Activated CD8-positive, alpha-beta T cell treated with anti-CD3 and anti-CD28 coated beads for 36 hours (primary cell): ENCODE measurements at places on chromosomes 3 and 15. TPM values are rescaled to one million over a fixed set of nuclear protein-coding genes. Genes with fewer than 3 reads are reported as not detected.

- H3K27ac ChIP-seq: no peak overlapping the region
- no peaks in the 10 kb centered on the region for H3K27me3 ChIP-seq
- peaks cover 20% of the 10 kb centered on the region for H3K4me1 ChIP-seq
- H3K36me3 ChIP-seq: no peaks in the 10 kb centered on the region
These were observed 119.6 kb downstream of the TFDP2 start for GRCh38 chr3:142029791-142030190.

DNA sequence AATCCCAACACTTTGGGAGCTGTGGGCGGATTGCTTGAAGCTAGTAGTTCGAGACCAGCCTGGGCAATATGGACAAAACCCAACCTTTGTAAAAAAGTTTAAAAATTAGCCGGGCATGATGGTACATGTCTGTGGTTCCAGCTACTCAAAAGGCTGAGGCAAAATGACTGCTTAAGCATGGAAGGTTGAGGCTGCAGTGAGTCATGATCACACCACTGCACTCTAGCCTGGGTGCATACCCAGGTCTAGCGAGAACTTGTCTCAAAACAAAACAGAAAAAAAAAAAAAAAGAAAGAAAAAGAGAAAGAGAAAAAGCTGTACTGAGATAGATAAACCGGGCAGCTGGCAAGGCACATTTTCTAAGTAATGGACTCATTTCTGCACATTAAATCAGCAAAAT, 10.6 kb downstream of the ARPP19 start:
- peak; percentile 82 for DNase-seq
- H3K27me3 ChIP-seq: no peaks in the 10 kb centered on the region
- H3K4me3 ChIP-seq: peak overlapping the region; percentile 26
- peaks cover 65% of the 10 kb centered on the region for H3K4me1 ChIP-seq
- H3K36me3 ChIP-seq: peaks cover 37% of the 10 kb centered on the region

DNA sequence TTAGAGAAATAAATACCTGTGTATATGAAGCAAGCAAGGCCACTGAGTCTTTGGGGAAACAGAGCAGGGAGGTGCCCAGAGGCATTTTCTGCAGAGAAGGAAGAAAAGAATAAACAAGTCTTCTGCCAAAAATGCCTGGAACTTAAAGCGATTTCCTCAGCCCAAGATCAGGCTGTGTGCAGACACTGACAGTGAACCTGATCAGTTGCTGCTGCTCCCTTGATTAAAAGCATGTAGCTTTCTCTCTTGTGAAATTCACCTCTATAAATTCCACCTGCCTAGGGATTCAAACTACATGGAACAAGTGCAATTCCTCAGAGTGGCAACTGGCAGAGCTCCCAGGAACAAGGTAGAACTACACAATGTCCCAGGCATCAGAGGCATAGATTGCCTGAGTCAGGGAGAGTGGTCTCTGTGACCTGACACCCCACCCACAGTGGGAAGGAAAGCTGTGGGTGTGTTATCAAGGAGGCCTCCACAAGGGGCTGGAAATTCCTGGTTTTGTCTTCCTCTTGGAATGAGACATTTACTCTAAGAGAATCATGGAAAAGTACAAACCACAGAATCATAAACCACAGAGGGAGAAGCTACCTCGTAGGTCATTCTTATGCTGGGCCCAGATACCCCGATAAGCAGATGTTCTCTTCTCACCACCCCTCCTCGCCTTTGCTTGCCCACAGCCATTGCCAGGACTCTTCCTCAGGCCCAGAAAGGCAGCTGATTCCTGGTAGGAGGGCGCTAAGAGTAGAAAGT, 1.8 kb upstream of the ZBTB38 start:
- H3K27me3 ChIP-seq: no peaks in the 10 kb centered on the region
- H3K4me1 ChIP-seq: peaks cover 28% of the 10 kb centered on the region
- no peaks in the 10 kb centered on the region for H3K36me3 ChIP-seq
- no peak for DNase-seq
- no peak overlapping the region for H3K4me3 ChIP-seq

DNA sequence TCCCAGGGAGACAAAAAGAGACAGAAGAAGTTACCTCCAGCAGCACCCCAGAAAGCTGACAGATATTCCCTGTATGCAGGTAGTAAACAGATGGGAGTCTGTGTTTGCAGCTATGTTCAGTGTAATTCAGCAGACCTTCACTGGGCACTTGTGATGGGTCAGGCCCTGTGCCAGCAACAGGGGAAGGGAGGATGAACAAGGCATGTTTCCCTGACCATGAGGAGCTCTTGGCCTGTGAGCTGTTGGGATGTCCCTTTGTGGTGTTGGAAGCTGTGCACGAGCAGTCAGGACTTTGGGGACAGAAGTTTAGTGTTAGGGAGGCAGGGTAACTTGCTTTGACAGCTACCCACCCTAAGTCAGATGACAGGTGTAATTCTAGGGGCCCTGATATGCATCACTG, 106.0 kb upstream of the TRIM42 start:
- DNase-seq: no peak
- H3K27me3 ChIP-seq: no peaks in the 10 kb centered on the region
- H3K36me3 ChIP-seq: no peaks in the 10 kb centered on the region
- no peak overlapping the region for H3K27ac ChIP-seq

DNA sequence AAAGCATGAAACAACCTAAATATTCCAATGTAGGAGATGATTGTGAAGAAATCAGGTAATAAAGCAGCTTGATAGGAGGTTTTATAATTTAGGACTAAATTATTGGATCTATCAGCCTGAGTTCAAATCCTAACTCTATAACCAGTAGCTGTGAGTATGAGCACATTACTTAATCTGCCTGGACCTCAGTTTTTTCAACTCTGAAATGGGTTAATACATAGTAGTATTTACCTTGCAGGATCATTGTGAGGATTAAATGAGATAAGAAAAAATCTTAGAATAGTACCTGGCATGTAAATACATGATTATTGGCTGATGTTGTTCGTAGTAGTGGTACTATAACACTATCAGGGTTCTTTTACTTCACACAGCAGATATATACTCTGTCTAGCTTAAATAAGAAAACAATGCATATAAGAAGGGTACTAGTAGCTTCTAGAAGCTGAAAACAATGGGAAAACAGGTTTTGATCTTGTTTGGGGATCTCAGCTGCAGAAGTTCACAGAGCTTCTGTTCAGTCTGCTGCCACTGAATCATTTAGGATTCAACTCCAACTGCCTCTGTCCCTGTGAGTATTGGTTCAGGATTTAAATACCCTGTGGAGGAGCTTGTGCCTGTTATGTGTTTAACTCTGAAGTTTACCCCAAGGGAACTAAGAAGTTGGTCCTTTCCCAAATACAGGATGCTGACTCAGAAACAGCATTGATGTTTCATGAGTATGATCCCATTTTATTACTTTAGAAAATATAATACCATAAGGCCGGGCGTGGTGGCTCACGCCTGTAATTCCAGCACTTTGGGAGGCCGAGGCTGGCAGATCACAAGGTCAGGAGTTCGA, 34.2 kb downstream of the KAT2B start:
- H3K4me3 ChIP-seq: no peak overlapping the region
- H3K27me3 ChIP-seq: no peaks in the 10 kb centered on the region
- H3K36me3 ChIP-seq: peaks cover 9% of the 10 kb centered on the region

- no peaks in the 10 kb centered on the region for H3K36me3 ChIP-seq
- no peak for DNase-seq
- H3K4me3 ChIP-seq: no peak overlapping the region
- peaks cover 9% of the 10 kb centered on the region for H3K4me1 ChIP-seq
These were observed 158.9 kb downstream of the NUP210 start for GRCh38 chr3:13261104-13261830.

DNA sequence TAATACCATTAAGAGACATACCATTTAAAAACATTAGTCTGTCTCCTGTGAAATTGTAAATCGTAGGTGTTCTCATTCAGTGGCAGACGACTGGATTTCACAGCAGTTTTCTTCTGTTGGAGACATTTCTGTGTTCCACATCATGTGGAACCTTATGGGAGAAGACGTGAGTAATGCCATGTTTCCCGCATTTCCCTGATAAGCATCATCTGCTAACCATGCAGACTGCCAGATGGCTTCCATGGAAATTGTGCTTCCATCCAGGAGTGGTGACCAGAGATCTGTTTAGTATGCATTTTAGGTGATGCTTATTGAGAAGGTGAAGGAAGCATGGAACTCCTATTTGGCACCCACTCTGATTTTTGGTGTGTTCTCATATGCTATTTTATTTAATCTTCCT, 28.4 kb upstream of the ST3GAL6 start:
- H3K4me3 ChIP-seq: no peak overlapping the region
- peaks cover 20% of the 10 kb centered on the region for H3K4me1 ChIP-seq
- no peaks in the 10 kb centered on the region for H3K36me3 ChIP-seq
- no peak overlapping the region for H3K27ac ChIP-seq

DNA sequence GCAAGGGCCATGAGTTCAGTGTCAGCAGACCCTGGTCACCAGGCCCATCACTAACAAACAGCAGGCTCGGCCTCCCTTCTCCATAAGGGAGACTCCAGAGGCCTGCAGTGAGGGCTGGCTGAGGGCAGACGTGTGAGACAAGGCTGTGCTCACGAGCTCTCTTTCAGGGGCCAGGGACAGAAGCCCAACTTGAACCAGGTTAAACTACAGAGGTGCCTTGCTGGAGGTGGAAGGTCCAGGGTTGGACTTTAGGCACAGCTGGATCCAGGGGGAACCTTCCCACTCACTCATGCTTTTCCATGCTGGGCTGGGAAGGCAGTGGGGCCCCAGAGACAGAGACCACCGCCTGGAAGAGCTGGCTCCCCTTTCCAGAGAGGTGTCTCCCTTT, 19.0 kb downstream of the CFAP100 start:
- no peak for DNase-seq
- peaks cover 28% of the 10 kb centered on the region for H3K27me3 ChIP-seq
- no peaks in the 10 kb centered on the region for H3K4me1 ChIP-seq
- no peak overlapping the region for H3K4me3 ChIP-seq
- H3K27ac ChIP-seq: no peak overlapping the region

GRCh38 chr15:92322566-92323355, 70.9 kb upstream of the ST8SIA2 start:
- no peaks in the 10 kb centered on the region for H3K36me3 ChIP-seq
- H3K27me3 ChIP-seq: peaks cover 2% of the 10 kb centered on the region
- H3K4me3 ChIP-seq: no peak overlapping the region
- DNase-seq: no peak
- no peaks in the 10 kb centered on the region for H3K4me1 ChIP-seq

DNA sequence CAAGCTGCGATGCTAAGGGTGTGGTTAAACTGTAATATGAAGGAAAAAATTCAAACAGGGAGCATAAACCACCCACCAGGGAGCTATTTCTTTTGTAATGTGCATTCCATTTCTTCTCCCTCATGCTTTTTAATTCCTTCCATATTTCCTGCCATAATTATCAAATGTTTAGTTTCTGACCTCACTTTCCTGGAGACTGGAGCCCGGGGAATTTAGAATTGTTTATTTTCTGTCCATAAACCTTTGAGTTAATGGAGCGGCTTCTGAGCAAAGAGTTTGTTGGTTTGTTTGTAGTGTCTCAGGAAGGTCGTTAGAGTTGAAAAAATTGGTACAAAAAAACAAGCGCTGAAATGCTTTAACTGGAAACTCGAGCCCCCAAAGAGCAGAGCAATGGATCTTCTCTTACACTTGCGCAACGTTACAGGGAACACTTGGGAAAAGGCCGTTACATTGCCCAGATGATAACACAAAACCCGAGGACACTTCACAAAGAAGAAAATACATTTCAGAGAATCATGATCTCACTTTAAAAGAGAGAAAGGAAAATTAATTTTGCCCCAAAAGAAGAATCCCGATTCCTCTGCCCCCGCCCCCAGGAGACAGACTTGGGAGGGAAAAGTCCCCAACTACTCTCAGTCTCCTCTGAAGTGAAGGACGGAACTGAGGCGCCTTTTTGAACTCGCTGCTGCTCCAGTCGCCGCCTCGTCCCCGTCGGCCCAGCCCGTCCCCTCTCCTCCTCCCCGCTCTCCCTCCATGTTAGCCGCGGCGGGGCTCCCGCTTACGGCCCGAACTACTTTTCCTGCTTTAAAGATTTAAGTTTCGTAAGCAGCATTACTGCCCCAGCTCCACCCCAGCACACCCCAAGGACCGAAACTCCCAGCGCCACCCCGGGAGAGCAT, 842 bp downstream of the FSTL1 start:
- H3K36me3 ChIP-seq: no peaks in the 10 kb centered on the region
- H3K4me1 ChIP-seq: peaks cover 4% of the 10 kb centered on the region
- peak overlapping the region; percentile 74 for H3K4me3 ChIP-seq
- DNase-seq: peak; percentile 15
- H3K27me3 ChIP-seq: peaks cover 52% of the 10 kb centered on the region

DNA sequence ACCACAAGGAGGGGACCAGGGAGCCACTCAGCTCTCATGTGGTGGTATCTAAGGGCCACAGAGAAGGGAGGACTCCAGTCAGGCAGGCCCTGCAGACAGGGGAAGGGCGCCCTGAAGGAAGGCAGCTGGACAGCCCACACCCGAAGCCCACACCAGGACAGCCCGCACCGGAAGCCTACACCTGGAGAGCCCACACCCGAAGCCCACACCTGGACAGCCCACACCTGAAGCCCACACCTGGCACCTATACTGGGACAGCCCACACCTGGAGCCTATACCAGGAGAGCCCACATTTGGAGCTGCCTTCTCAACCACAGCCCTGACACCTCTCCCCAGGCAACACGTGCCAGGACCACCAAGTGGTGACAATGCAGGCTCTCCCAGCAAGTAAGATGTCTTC, 11.7 kb downstream of the TPRA1 start:
- H3K4me3 ChIP-seq: no peak overlapping the region
- peaks cover 24% of the 10 kb centered on the region for H3K4me1 ChIP-seq
- H3K27ac ChIP-seq: no peak overlapping the region
- no peak for DNase-seq
- H3K36me3 ChIP-seq: peaks cover 15% of the 10 kb centered on the region
- no peaks in the 10 kb centered on the region for H3K27me3 ChIP-seq

GRCh38 chr3:195511136-195511535, 32.0 kb downstream of the PPP1R2 start:
- H3K27ac ChIP-seq: peak overlapping the region; percentile 68
- no peak overlapping the region for H3K4me3 ChIP-seq
- DNase-seq: no peak
- H3K4me1 ChIP-seq: peaks cover 39% of the 10 kb centered on the region
- H3K36me3 ChIP-seq: peaks cover 52% of the 10 kb centered on the region

GRCh38 chr15:30953731-30954378, 37.6 kb downstream of the MTMR10 start:
- H3K4me3 ChIP-seq: no peak overlapping the region
- peak overlapping the region; percentile 21 for H3K27ac ChIP-seq
- DNase-seq: peak; percentile 33
- no peaks in the 10 kb centered on the region for H3K27me3 ChIP-seq

The WDR72 gene
- total RNA-seq: not detected

The VILL gene
- total RNA-seq: 11.7 TPM

The LTK gene
- total RNA-seq: 0.83 TPM

The CASR gene
- total RNA-seq: not detected

The GOLGA8T gene
- 0.18 TPM for total RNA-seq

The ATP2B2 gene
- total RNA-seq: not detected

The CD96 gene
- total RNA-seq: 142 TPM

The PLXND1 gene
- 10.7 TPM for total RNA-seq

The NR1I2 gene
- 0.70 TPM for total RNA-seq

The MORC1 gene
- not detected for total RNA-seq
